Stimulated activated CD8-positive, alpha-beta memory T cell treated with anti-CD3 and anti-CD28 coated beads, Interleukin-4, amount 100 ng/mL, for 4 hours (primary cell): ENCODE measurements at places on chromosomes 3 and 15.

GRCh38 chr15:25134546-25134945, 179.8 kb downstream of the SNRPN start:
- no peak for DNase-seq

DNA sequence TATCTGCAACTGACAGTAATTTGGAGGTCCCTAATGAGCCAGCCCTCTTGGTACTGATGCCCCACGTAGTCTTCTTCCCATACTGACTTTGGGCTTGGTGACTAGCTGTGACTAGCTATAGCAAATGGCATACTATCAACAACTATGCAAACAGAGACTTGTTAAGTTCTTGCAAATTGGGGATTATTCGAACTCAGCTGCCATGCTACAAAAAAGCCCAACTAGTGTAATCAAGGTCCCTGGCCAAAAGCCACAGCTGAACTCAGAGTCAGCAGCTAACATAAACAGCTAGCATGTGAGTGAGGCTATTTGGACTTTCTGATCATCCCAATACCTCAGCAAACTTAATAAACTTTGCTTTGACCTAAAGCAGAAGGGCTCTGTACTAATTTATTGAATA, 121.2 kb upstream of the PLXND1 start:
- DNase-seq: no peak

DNA sequence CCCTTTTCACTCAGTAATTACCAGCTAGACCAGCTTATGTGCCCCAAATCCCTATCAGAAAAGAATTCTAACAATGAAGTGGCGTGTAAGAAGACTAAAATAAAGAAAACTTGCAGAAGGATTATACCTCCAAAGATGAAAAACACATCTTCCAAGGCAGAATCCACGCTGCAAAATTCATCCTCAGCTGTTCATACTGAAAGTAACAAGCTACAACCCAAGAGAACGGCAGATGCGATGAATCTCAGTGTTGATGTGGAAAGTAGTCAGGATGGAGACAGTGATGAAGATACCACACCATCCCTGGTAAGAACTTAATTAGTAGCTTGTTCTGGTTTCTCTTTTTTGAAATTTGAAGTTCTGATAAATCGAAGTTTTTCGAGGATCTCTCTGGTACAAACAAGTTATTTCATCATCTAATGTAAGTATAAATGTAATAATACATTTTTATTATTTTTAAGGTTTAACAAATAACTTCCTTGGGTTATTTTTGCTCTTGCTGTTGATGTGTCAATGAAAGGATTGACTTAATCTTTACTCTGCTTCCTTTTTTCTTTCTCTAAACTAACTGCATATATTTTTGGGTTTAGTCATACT, 1.4 kb downstream of the WDR76 start:
- no peak for DNase-seq

DNA sequence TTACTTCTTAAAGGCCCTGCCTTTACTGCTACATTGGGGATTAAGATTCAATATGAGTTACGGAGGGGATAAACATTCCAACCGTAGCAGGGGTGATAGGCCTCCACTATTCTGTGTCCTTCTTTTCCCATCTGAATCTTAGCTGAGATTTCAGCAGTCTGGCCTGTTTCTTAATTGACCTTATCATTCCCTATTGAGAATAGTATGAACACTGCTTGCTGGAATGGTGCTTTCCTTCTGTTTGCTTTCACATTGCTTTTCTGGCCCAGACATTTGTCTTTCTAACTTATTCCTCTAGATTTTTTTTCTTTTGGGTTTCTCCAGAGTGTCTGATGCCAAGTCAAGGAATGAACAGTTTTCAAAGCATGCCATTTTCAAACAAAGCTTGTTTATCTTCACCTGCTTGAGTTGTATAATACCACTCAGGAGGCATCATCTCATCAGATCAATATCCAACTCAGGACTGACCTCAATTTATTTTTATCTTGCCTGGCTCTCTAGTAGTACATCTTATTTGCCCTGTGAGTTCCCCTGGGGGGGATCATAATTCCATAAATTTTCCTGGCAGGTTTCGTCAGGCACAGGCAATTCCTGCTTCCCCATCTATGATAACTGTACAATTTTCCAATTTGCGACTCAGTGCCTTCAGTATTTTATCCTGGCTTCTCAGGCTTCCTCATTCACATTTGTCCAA, 161.1 kb upstream of the STT3B start:
- DNase-seq: no peak

GRCh38 chr3:46078712-46079400, 51.6 kb upstream of the XCR1 start:
- DNase-seq: peak; percentile 94

- no peak for DNase-seq
These were observed 172.3 kb upstream of the TPM1 start for GRCh38 chr15:62870216-62870615.

GRCh38 chr3:12655701-12656100, 8.2 kb downstream of the RAF1 start:
- DNase-seq: no peak

DNA sequence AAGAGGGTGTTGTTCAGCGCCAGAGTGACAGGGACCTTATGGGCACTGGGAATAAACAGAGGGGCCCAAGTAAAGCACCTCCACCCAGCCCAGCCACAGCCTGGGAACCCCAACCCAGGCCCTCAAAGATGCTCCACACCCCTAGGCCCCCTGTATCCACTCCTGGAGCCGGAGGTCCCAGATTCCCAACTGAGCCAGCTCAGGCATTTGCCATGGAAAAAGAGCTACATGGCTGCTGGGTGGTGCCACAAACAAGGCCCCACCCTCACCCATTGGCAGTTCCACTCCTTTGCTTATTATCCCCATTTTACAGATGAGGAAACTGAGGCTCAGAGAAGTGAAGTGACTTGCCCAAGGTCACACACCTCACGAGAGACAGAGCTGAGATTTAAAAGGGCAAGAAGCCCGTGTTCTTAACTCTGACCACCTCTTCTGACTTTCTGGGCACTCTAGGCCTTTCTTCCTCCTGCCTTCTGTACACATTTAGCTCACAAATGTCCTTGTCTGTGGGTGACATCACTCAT, 16.9 kb downstream of the ANPEP start:
- no peak for DNase-seq

- DNase-seq: no peak
These were observed 17.3 kb downstream of the BOC start for GRCh38 chr3:113228498-113229286.

- no peak for DNase-seq
These were observed 12.4 kb upstream of the NFKBIZ start for GRCh38 chr3:101836652-101837598.

GRCh38 chr3:129441215-129441614, 1.2 kb downstream of the IFT122 start:
- no peak for DNase-seq

DNA sequence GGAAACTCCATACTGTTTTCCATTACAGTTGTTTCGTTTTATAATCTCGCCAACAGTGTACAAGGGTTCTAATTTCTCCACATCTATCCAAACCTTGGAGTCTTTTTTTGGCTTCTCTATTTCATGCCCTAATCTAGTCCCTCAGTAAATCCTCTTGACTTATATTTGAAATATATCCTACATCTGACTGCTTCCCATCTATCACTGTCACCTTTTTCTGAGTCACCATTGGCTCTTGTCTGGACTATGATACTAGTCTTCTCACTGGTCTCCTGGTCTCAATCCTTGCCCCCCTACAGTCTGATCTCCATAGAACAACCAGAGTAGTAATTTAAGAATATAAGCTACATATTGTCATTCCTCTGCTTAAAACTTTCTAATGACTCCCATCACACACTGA, 80.0 kb downstream of the ITPR1 start:
- no peak for DNase-seq

DNA sequence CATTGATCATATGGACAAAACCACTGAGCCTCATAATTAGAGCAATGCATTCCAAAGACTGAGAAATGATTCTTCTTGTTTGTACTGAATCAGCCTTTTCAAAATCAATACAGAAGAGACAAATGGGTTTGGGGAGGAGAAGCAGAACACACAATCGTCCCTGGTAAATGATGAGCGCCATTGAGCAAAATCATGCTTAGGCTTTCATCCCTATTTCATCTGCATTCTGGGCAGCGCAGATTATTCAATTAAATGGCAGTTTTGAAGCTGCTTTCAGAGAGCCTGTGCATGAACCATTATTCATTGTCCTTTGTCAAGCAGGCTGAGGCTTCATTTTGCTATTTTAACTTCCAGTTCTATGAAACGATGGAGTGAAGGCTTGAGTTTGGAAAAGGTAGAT, 371.9 kb downstream of the CACNA2D3 start:
- DNase-seq: no peak

GRCh38 chr3:22122567-22122966, 371.6 kb upstream of the ZNF385D start:
- no peak for DNase-seq

DNA sequence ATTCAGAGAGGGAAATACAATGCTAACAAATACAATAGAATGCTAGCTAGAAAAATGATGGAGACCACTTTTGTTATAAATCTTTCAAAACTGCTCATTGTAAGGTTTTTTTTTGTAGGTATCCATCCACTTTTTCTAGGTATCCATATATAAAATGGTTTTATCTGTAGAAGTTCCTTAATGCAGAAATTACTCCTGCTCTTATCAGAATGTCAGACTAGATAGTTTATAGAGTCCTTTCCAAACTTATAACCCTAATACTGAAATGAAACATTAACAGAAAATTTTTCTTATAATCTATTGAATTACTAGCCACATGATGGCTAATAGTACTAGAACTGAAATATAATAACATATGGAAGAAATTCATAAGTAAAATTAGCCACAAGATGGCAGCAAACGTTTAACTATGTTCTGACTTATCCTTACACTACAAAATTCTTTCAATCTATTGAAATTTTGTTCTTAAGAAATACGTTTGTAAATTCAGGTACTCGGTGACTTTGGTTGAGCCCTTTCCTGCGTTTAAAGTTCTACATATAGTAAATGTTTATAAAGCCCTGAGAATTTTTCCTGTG, 58.5 kb downstream of the ECT2 start:
- no peak for DNase-seq

- DNase-seq: no peak
These were observed 132.5 kb downstream of the CLSTN2 start for GRCh38 chr3:140067487-140067886.

GRCh38 chr3:9474482-9474881, 77.1 kb downstream of the SETD5 start:
- DNase-seq: no peak

- no peak for DNase-seq
These were observed 489.9 kb downstream of the PLOD2 start for GRCh38 chr3:145671121-145671520.

- no peak for DNase-seq
These were observed 15.1 kb downstream of the CHRNA3 start for GRCh38 chr15:78605680-78606079.

DNA sequence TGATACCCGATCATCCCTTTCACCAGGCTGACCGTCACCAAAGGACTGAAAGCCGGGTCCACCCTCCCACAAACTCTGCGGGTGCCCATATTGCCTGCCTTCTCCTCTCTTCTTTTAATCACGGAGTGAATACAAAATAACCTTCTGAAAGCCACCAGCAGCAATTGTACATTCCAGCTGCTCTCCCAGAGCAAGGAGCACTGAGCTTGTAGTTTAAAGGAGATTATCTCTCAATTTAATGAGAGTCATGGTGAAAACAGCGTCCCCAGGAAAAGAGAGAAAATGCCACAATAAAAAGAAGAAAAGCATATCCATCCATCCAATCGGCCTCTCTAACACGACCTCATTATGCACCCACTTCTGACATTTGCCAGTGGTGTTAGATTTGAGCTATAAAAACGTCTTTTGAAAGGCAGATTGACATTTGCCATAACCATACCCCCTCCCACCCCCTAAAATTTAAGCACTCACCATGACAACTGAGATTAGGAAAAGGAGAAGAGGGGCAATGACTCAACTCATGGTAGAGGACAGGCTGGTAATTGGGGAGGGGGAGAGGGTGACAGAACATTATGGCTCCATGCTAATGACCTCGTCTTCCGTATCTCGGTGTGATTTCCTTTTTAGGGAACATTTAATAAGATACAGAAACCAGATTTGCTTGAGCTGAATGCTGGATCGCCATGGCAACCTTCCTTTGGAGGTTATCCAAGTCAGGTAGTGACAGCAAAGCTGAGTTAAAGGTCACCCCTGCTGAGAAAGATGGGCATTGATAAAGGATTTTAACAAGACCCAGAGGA, 106.2 kb downstream of the ST8SIA2 start:
- no peak for DNase-seq

- DNase-seq: no peak
These were observed 115.7 kb upstream of the TJP1 start for GRCh38 chr15:29937956-29938355.

GRCh38 chr3:161409069-161409468, 37.8 kb upstream of the SPTSSB start:
- no peak for DNase-seq

GRCh38 chr3:67015702-67016484, 17.8 kb downstream of the KBTBD8 start:
- no peak for DNase-seq

- no peak for DNase-seq
These were observed 17.8 kb downstream of the TMEM212 start for GRCh38 chr3:171860830-171861535.

DNA sequence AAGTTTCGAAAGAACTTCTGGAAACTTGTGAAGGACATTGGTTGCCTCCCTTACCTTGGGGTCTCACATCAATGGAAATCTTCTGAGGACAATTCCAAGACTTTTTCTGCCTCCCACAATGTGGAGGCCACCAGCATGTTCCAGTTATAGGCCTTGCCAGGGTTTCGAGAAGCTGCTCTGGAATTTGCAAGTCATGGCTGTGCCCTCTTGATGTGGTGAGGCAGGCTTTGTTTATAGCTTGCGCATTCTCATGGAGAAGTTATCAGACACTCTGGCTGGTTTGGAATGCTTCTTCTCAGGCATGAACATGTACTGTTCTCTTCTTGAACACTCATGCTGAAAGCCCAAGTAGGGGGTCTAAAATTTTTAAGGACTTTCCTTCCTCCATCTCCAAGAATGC, 4.1 kb downstream of the CXCR6 start:
- DNase-seq: no peak

DNA sequence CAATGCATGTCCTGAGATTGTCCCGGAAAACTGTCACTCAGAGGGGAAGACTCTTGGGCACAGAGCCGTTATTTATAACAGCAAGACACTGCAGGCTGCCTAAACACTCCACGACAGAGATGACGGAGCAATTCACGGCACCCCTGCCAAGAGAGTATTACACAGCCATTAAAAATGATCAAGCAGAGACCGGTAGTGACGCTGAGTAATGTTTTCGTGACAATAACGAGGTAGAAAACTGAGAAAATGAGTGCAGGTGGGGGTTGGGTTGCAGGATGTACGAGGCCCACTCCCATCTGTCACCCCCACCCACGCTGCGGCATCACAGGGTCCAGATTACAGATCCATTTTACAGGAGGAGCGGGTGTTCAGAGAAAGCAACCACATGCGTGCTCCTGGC, 58.9 kb upstream of the LINGO1 start:
- no peak for DNase-seq

- DNase-seq: no peak
These were observed 31.5 kb downstream of the SLCO3A1 start for GRCh38 chr15:91885054-91885453.
